Kidney glomerular epithelial cell (primary cell): ENCODE measurements at places on chromosomes 6 and 20.

- DNase-seq: no peak
Measured at GRCh38 chr20:15759594-15759993, 813.7 kb downstream of the KIF16B start.

DNA sequence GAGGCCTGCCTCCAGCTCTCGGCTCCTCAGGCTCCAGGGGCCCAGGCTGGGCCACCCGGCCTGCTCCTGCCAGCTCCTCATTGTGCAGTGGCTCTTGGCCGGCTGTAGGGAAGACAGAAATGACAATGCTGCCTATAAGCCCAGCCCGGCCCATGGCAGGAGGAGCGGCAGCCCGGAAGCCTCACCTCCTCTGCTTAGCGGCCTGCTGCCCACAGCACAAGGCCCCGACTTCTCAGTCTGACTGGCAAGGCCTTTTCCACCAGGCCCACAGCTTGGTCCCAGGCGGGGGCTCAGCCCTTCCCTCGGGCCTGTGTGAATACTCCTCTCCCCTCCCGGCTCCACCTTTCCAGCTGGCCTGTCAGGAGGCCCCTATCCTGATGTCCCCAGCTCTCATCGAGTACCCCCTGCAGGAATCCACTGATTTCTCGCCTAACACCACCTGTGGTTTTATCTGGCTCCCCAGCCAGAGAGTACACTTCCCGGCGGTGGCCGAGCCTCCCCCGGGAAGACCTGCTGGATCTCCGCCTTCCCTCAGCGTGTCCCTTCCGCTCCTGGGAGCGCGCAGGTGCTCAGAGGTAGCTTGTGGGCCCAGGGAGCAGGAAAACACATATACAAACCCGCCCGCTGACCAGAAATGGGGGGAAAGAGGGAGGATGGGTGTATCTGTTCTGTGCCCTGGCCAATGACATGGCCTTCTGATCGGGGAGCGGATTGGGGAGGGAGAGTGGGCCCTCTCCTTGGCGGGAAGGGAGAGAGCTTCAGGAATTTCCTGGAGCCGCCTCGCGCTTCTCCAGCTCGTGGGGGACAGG is 963 bp downstream of the DDRGK1 start:
- no peak for DNase-seq

- DNase-seq: no peak
Measured at GRCh38 chr6:149717255-149717587, 680 bp downstream of the LATS1 start.

- DNase-seq: no peak
Measured at GRCh38 chr20:57649617-57650015, 29.4 kb upstream of the ZBP1 start.

- DNase-seq: no peak
Measured at GRCh38 chr6:7062451-7063162, 45.2 kb upstream of the RREB1 start.

DNA sequence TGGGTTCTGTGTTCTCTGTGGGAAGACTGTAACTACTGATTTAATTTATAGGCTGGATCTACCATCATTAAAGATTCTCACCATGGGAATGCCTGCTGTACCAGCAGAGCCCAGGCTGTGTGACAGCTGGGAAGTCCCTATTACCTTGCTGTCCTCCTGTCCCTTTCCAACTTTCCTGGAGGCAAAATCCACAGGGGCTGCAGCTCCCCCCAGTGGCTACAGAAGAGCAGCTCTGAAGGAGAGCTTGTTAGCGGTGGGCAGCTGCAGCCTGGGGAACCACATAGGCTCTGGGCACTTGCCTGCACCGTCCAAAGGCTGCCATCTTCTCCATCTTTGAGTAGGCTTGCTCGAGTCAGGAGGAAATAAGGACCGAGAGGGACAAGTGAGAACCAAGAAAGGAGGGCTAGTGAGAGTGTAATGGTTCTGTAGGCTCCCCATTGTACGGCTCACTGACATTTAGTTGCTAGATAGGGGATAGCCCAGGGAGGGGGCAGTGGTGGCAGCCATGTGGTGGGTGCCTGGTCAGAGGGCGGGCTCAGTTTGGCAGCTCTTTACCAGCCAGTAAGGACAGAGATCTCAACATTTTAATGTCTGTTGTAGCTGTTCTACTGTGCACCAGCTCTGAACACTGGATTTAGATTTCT is 155.1 kb upstream of the MLIP start:
- DNase-seq: peak; percentile 66

GRCh38 chr6:157814883-157815282 is 8.2 kb upstream of the SNX9 start:
- DNase-seq: no peak

DNA sequence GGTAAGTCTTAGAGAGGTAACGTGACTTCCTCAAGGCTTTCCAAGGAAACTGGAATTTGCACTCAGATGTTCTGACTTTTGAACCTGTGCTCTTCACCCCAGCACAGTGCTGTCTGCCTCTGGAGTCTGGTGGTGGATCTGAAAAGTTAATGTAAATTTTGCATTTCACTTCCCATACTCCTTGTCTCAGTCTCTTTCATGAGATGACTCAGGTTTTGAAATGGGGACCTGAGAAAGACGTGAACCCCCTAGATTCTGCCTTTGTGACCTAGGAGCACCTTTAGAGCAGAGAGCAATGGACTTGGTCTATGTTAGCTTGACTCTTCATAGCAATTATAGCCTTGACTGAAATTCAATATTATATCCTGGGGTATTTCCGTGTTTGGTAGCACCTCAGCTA is 223.0 kb downstream of the QKI start:
- no peak for DNase-seq

GRCh38 chr6:125512621-125513020 is 210.9 kb upstream of the HDDC2 start:
- DNase-seq: no peak

DNA sequence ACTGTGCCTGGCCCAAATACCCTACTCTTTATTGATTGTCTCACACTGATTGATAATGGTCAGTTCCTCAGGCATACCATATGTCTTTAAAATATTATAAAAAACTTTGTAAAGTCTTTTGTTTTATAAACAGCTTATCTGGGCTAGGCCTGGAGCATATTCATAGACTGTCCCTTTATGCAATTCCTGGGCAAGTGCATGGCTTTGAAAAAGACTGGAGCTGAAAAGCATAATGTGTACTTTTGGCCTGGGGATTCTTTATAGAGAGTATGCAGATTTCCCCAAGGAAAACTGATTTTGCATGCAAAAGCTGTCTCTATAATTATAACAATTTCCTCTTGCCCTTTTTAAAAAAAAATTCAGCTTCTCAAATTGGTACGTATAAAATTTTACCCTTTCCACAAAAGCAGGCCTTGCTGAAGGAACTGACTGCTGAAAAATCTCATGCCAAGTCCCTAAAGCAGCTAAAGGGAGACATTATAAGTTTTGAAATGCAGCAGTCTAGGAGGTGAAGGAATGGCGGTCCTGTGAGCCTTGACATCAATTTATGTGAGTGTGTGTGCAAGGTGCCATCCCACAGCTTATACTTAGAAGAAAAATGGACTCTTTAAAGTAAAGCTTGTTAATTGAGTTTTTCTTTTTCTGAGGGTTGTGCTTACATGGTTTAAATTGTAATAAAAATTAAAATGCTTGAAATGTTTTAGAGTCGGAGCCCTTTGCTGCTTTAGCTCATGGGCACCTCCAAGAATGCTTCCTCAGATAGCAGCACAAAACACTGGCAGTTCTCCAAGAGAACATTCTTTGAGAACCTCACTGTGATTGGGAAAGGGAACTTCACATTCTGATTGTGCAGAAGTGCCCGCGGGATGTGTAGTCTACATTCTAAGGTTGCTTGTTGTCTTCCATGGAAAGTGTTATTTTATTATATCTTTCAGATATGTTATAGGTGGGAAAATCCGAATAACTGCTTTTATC is 43.9 kb downstream of the PLCB4 start:
- peak; percentile 77 for DNase-seq

GRCh38 chr6:55888917-55889316 is 13.5 kb upstream of the BMP5 start:
- no peak for DNase-seq

GRCh38 chr20:62064770-62065673 is 659 bp downstream of the TAF4 start:
- no peak for DNase-seq

DNA sequence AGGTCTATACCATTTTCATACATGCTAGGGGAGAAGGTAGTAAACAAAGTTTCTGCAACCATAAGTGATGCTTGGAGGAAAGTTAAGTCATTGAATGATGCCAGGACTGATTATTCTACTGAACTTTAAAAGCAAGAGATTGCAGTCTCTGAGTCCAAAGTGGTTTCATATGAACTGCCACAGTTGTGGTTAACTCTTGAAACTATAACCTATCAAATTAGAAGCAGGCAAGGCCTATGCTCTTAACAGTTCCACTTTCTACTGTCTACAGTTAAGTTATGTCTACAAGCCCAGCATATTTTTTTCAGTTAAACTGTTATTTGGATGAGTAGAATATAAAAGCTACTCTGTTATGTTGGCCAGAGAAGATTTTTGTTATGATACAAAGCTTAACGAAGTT is 326.5 kb upstream of the RUNX2 start:
- no peak for DNase-seq

GRCh38 chr20:1813101-1813529 is 82.1 kb upstream of the SIRPA start:
- peak; percentile 82 for DNase-seq

GRCh38 chr20:48886194-48886593 is 35.3 kb upstream of the ARFGEF2 start:
- DNase-seq: no peak

DNA sequence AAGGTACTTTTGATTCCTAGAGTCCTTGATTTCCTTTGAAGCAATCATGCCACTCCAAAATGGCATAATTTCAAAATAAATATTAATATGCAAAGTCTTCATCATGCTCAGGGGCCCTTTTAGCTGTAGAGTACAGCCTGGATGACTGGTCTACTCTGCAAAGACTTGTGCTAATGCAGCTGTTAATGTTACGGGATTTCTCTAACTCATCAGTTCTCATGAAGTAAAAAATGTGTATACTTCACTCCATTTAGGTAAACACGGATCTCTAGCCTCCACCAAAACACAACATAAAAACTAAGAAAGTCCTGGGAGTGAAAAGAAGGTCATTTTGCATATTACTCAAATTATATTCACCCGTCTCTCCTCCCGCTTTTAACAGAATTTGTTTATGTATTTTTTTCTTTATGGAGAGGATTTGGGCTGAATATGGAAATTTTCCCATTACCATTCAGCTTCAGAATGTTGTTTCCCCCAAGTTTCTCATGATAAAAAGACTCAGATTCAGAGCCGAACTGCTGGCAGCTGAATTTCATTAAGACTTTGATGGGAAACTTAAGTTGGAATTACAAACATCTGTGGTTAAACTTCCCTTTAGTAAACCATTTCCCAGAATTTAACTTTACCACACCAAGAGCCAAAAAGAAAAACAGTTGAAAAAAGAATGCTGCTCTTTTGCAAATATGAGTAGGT is 8.7 kb downstream of the LAMA4 start:
- no peak for DNase-seq

DNA sequence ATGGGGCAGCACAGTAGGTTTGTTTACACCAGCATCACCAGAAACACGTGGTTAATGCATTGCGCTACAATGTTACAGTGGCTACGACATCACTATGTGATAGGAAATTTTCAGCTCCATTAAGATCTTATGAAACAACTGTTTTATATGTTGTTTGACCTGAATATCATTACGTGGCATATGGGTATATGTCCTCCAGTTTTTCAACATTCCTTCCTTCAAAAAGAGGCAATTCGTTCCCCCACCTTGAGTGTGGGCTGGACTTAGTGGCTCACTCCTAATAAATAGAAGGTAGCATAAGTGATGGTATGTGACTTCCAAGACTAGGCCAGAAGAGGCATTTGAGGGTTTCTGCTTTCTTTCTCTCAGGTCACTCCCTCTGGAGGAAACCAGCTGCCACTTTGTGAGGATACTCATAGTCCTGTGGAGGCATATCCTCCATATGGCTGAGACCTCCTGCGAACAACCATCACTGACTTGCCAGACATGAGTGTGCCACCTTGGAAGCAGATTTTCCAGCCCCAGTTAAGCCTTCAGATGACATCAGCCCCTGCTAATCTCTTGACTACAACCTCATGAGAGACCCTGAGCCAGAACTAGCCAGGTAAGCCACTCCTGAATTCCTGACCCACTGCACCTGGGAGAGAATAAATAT is 2.3 kb upstream of the TRAM2 start:
- DNase-seq: no peak

- DNase-seq: no peak
Measured at GRCh38 chr6:11831653-11832052, 53.0 kb upstream of the ADTRP start.

DNA sequence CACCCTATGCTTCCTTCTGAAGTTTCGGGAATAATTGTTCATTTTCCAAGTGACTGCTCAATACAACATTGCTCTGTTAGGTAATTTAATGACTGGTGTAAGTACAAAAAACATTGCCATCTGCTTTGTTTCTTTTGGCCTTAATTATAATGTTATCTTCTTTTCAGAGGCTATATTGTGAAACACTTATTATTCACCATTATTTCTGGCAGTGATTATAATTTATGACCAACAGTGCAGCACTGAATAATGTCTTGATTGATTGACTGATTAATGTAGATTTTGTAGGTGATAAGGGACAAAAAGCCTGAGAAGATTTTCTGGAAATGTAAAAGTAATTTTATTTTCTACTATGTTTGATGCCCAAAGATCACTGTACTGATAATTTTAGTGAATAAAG is 377.7 kb downstream of the PLCB1 start:
- no peak for DNase-seq

- no peak for DNase-seq
Measured at GRCh38 chr6:4655196-4656025, 120.8 kb upstream of the CDYL start.

- no peak for DNase-seq
Measured at GRCh38 chr6:5231289-5231688, 29.5 kb downstream of the LYRM4 start.

- DNase-seq: no peak
Measured at GRCh38 chr20:44431502-44432234, 44.0 kb upstream of the TTPAL start.

GRCh38 chr6:89430201-89430962 is 2.6 kb upstream of the ANKRD6 start:
- DNase-seq: no peak

- no peak for DNase-seq
Measured at GRCh38 chr6:163231356-163232014, 183.0 kb upstream of the QKI start.

DNA sequence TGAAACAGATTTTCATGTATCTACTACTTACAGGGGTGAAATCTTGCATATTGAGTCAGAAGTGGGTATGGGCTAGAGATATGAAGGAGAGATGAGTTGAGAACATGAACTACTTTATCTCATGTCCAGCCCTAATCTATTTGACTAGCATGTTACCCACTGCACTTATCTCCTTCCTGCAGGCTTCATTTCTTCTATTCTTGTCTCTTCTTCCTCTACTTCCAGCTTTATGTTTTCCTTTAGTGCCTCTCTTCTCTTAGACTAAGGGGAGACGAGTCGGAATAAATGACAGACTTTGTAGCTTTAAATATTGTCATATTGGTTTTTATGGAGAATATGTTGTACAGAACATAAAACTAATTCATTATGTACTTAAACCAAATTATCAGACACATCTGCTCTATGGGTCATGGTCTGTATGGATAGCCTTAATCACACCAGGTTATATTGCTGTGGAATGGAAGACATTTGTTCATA is 5.3 kb downstream of the RAB32 start:
- DNase-seq: no peak
